ENCODE measurements at places on chromosomes 7 and 10.

- no peaks in the 10 kb centered on the region for H3K27me3 ChIP-seq
- no peak for DNase-seq
- H3K27ac ChIP-seq, result no peak overlapping the region
- no peak overlapping the region for H3K4me3 ChIP-seq
- peaks cover 7% of the 10 kb centered on the region for H3K4me1 ChIP-seq
These were observed 181.7 kb downstream of the HECW1 start for GRCh38 chr7:43294080-43294630.

DNA sequence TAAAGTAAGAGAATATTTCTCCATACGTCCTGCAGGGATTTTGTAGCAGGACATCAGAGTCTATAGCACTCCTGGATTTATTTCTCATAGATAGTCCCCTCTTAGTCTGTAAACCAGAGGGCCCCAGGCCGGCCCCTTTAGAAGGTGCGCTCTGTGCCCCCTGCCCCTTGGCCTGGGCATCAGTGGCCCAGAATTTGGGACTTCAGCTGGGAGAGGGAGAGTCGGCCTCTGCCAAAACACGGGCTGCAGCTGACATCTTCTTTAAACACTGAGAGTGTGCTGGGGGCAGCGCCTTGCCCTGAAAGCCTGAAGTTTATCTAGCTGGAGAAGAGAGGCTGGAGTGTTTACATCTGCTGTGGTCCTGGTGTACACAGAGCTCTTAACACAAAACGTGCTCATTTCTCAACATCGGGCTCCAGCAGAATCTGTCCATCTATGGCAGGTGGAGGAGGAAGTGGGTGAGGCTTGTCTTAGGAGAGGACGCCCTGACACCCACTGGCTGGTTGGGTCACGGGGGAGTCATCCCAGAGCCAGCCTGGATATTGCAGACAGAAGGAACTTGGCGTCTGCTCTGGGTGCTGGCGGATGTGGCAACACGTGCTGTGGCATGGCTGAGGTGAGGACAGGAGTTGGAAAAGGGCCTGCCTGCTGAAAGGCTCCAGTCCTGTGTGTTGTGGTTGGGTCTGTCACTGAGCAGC lies 5.0 kb upstream of the TACR2 start:
- H3K27me3 ChIP-seq, result no peaks in the 10 kb centered on the region
- peaks cover 11% of the 10 kb centered on the region for H3K4me1 ChIP-seq
- no peak for DNase-seq
- H3K27ac ChIP-seq, result no peak overlapping the region
- H3K36me3 ChIP-seq, result no peaks in the 10 kb centered on the region

DNA sequence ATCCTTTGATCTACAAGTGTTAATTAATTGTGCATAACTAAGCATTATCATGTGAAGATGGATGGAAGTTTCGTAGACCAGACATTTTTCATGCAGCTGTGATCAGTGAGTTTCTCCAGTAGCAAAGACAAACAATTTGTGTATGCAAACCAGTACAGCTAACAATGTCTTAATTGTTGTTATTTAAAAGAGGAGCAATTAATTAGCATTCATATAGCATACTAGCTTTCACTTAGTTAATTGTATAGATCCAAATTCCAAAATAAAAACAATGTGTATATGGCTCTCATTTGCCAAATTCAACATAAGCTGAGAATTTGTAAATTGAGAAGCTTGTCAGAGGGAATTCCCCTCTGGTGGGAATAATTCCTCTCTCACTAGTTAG lies 22.6 kb upstream of the PRKCQ start:
- no peak overlapping the region for H3K27ac ChIP-seq
- peaks cover 4% of the 10 kb centered on the region for H3K4me1 ChIP-seq
- no peak overlapping the region for H3K4me3 ChIP-seq
- DNase-seq, result no peak

- H3K27ac ChIP-seq, result no peak overlapping the region
- no peak overlapping the region for H3K4me3 ChIP-seq
- peaks cover 9% of the 10 kb centered on the region for H3K4me1 ChIP-seq
- no peaks in the 10 kb centered on the region for H3K27me3 ChIP-seq
- DNase-seq, result peak; percentile 27
These were observed 55.1 kb downstream of the KCTD7 start for GRCh38 chr7:66683770-66684123.
